ENCODE measurements at places on chromosomes 4 and X. TPM values are rescaled to one million over a fixed set of nuclear protein-coding genes. Genes with fewer than 3 reads are reported as not detected.

The SPP1 gene
- 2.7 TPM for total RNA-seq

GRCh38 chr4:77586951-77587383, 18.7 kb upstream of the CXCL13 start:
- peak; percentile 9 for DNase-seq

- no peak for DNase-seq
Observed at GRCh38 chrX:56029691-56030090, 202.5 kb upstream of the KLF8 start.

DNA sequence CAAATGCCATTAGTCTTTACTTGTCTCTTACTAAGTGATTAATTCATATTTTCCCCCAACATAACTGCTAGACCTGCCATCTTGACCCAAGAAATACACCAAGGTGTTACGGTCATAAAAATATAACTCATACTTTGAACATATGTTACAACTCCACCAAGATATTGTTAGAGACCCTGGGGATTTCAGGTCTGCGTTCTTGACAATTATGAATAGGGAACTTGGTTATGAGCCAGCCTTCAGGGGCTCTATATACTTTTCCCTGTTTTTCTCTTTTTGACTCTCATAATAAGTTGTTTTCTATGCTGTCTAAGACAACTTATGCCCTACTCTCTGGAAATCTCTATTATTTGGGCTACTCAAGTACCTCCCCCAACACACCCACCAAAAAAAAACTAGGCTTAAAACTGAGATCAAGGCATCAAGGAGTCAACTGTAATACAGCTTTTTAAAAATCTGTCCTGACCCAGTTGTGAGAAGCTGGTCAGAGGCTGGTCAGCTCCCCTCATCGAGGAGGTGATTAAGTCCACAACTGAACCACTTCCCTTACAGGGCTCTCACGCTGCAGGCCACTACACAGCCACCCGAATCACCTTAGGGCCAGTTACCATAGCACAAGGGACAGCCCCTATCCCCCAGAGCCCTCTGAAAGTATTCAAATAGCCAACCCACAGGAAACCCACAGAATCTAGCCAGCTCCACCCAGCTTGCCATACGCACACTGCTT, 10.5 kb upstream of the TLR3 start:
- no peak for DNase-seq

GRCh38 chr4:156754832-156755570, 216.6 kb downstream of the PDGFC start:
- DNase-seq, result no peak

DNA sequence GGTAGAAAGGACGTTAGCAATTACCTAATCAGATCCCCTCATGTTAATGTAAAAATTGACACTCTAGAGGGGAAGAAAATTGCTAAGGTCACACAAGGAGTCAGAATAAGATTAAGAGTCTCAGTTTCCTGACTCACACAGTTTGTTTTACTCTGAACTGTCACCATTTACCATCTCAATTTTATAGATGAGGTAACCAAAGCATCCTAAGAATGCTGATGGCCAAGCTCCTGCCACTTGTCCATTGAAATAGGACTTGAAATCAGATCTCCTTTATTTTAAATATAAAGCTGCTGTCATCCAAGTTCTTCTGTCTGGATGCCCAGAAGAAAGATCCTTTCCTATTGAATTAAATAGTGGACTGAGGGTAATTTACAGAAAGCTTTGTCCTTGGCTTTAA, 114.8 kb upstream of the VAMP7 start:
- no peak for DNase-seq
